ENCODE measurements at places on chromosomes 4 and X. TPM values are rescaled to one million over a fixed set of nuclear protein-coding genes. Genes with fewer than 3 reads are reported as not detected.

Gene MAGEA9B
- polyA plus RNA-seq, result not detected

- DNase-seq, result no peak
Measured at GRCh38 chr4:113594231-113594556, 167.3 kb downstream of the CAMK2D start.

GRCh38 chr4:48489683-48490011, 405 bp upstream of the ZAR1 start:
- DNase-seq, result no peak

DNA sequence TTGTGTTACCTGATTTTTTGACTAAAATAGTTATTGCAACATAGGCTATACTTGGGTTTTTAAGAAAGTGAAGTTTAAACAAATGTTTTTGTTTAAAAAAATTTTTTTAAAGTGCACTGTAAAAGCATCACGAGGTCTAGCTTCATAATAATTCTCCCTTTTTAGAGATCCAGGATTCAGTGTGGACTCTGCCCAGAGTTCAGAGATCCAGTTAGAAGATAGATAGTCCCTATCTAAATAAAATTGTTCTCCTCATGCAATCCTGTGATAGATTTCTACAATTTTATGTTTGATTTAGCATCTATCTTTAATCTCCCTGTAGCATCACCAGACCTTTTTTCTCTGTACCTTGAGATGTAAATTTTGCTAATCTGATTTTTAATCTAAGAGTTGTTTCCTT, 85.5 kb upstream of the HPGD start:
- DNase-seq, result no peak

- no peak for DNase-seq
Measured at GRCh38 chrX:7134981-7135380, 12.5 kb upstream of the STS start.

Measured in renal pelvis (tissue), 12 donors.